ENCODE measurements at places on chromosomes 4 and X. TPM values are rescaled to one million over a fixed set of nuclear protein-coding genes. Genes with fewer than 3 reads are reported as not detected.
A peak's percentile ranks its signal among the peaks of the same experiment; 100 is the strongest.

The TEX13B gene
- total RNA-seq: not detected

The PCDH10 gene
- not detected for total RNA-seq

The NAP1L2 gene
- total RNA-seq: 3.1 TPM

The RRH gene
- not detected for total RNA-seq

- no peak for DNase-seq
Measured at GRCh38 chrX:133072566-133072965, 24.3 kb downstream of the USP26 start.

GRCh38 chr4:47749060-47749459 is 88.8 kb downstream of the CORIN start:
- DNase-seq: no peak

- peak; percentile 19 for DNase-seq
Measured at GRCh38 chr4:10015140-10015753, 6.0 kb downstream of the SLC2A9 start.

GRCh38 chrX:49277535-49277830 is 7.9 kb downstream of the PPP1R3F start:
- DNase-seq: no peak

GRCh38 chr4:181756451-181757095 is 486.6 kb upstream of the TENM3 start:
- DNase-seq: no peak

DNA sequence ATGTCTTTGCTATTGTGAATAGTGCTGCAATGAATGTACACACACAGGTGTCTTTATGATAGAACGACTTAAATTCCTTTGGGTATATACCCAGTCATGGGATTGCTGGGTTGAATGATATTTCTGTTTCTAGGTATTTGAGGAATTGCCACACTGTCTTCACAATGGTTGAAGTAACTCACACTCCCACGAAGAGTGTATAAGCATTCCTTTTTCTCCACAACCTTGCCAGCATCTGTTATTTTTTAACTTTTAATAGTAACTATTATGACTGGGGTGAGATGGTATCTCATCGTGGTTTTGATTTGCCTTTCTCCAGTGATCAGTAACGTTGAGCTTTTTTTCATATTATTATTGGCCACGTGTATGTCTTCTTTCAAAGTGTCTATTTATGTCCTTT is 17.6 kb upstream of the DCUN1D4 start:
- no peak for DNase-seq

- DNase-seq: no peak
Measured at GRCh38 chr4:175371091-175371490, 441.0 kb downstream of the GPM6A start.

- DNase-seq: no peak
Measured at GRCh38 chr4:153790962-153791551, 2.2 kb upstream of the SFRP2 start.

Data from natural killer cell (primary cell).